Stomach (tissue), 19 donors: ENCODE measurements at places on chromosomes 1 and 21.

DNA sequence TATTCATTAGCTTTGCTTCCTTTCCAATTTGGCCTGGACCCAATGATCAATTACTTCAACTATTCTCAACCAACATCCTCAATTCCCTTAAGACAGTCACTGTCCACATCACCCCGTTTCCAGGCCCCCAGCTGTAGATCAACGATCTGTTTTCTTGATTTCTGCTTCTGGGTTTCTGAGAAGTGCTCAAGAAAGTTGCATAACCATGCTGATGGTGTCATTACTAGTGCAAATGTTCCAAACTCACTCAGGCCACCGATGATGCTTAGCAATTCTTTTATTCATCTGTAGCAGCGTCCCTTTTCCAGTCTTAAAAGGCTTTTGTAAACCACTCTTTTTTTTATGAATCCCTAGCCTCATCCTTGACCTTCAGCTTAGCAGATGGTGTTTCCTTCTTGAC lies 155.8 kb upstream of the PTGFR start:
- H3K36me3 ChIP-seq: no peaks in the 10 kb centered on the region
- H3K27ac ChIP-seq: no peak overlapping the region
- H3K4me3 ChIP-seq: no peak overlapping the region
- H3K4me1 ChIP-seq: no peaks in the 10 kb centered on the region

GRCh38 chr1:200240656-200241055 lies 169.2 kb downstream of the ZNF281 start:
- H3K27ac ChIP-seq: no peak overlapping the region
- peaks cover 18% of the 10 kb centered on the region for H3K4me1 ChIP-seq
- DNase-seq: no peak
- no peaks in the 10 kb centered on the region for H3K27me3 ChIP-seq

GRCh38 chr1:86750076-86750475 lies 45.7 kb downstream of the SH3GLB1 start:
- H3K27ac ChIP-seq: no peak overlapping the region
- no peak for DNase-seq
- H3K27me3 ChIP-seq: no peaks in the 10 kb centered on the region

DNA sequence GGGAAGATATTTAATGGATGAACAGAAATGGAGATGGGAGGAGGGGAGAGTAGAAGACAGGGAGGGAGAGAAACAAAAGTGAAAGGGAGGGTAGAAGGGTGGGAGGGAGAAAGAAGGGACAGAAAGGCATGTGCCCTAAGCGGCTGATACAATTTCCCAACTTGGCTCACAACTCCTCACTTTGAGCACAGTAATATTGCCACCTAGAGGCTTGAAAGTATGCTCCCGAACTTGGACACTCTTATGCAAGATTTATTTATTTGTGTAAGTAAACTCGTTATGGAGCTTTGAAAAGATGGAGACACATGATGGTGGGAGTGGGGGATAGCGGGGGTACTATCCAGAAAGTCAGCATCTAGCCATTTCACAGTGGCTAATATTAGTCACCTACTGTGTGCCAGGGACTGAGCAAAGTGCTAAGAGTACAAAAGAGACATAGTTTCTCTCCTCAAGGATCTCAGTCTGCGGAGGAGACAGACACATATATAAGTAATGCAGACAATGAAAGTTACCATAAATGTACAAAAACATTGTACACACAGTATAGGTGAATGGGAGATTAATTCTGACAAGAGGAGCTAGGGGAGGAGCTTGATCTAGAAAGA lies 189.7 kb downstream of the SEC16B start:
- H3K36me3 ChIP-seq: no peaks in the 10 kb centered on the region
- DNase-seq: no peak
- no peak overlapping the region for H3K27ac ChIP-seq
- no peak overlapping the region for H3K4me3 ChIP-seq
- H3K27me3 ChIP-seq: no peaks in the 10 kb centered on the region

- H3K27me3 ChIP-seq: no peaks in the 10 kb centered on the region
- H3K4me1 ChIP-seq: peaks cover 56% of the 10 kb centered on the region
- no peaks in the 10 kb centered on the region for H3K36me3 ChIP-seq
- peak overlapping the region; percentile 90 for H3K27ac ChIP-seq
- peak; percentile 86 for DNase-seq
- H3K4me3 ChIP-seq: peak overlapping the region; percentile 78
These were observed 893 bp downstream of the RCC2 start for GRCh38 chr1:17438318-17439249.
